GM12864 (cell line): ENCODE measurements at places on chromosomes 13 and 19.

GRCh38 chr19:6059988-6060599 is 50.2 kb downstream of the RFX2 start:
- DNase-seq: no peak

- DNase-seq: no peak
These were observed 116.1 kb downstream of the LRCH1 start for GRCh38 chr13:46668931-46669525.

- no peak for DNase-seq
These were observed 8.8 kb downstream of the GIPR start for GRCh38 chr19:45676851-45677263.

DNA sequence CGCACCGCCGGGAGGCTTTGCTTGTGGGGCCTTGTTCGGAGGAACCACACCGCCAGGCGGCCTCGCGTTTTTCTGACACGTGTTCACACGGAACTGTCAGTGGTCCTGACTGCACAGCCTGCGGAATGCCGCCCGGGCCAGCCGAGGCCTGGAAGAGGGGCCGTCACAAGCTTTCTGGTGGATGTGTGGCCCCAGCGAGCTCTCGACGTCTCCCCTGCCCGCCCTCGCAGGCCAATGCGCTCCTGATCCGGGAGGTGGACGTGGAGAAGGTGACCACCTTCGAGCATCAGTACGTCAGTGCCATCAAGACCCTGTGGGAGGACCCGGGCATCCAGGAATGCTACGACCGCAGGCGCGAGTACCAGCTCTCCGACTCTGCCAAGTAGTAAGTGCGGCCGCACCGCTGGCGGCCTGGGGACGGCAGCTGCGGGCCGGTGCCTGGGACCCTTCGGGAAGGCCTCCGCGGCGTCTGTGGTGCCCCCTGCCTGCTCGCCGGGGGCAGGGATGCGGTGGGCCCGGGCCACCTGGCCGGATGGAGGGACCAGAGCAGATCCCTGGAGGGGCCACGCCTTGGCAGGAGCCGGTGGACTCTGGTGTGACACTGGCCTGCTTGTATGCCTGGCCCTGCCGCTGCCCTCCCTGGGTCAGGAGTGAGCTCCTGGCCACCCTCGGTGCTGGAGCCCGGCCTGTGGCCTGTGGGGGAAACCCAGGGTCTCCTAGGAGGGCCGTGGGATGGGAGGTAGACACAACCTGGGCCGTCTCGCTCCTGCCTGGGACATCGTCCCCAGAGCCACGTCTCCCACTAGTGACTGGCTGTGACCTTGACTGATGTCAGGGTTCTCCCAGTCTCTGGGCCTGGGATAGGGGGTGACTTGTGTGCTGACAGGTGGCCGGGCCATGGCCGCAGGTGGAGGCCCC is 19.2 kb downstream of the GNA11 start:
- DNase-seq: no peak

GRCh38 chr19:36421749-36422481 is 3.5 kb upstream of the ZFP82 start:
- DNase-seq: no peak
